ENCODE measurements at places on chromosomes 12 and 14.

GRCh38 chr12:23670684-23671083, 278.8 kb downstream of the SOX5 start:
- no peak overlapping the region for H3K4me3 ChIP-seq
- H3K27ac ChIP-seq, result no peak overlapping the region
- H3K36me3 ChIP-seq, result no peaks in the 10 kb centered on the region
- H3K27me3 ChIP-seq, result no peaks in the 10 kb centered on the region
- DNase-seq, result no peak
- no peaks in the 10 kb centered on the region for H3K4me1 ChIP-seq

GRCh38 chr12:77679686-77680085, 151.0 kb upstream of the NAV3 start:
- DNase-seq, result no peak
- H3K36me3 ChIP-seq, result no peaks in the 10 kb centered on the region
- H3K27me3 ChIP-seq, result peaks cover 3% of the 10 kb centered on the region
- no peaks in the 10 kb centered on the region for H3K4me1 ChIP-seq
- H3K27ac ChIP-seq, result no peak overlapping the region

- DNase-seq, result no peak
- no peak overlapping the region for H3K4me3 ChIP-seq
- H3K27ac ChIP-seq, result no peak overlapping the region
- H3K4me1 ChIP-seq, result peaks cover 14% of the 10 kb centered on the region
Observed at GRCh38 chr12:68888243-68888642, 44.7 kb downstream of the CPM start.

DNA sequence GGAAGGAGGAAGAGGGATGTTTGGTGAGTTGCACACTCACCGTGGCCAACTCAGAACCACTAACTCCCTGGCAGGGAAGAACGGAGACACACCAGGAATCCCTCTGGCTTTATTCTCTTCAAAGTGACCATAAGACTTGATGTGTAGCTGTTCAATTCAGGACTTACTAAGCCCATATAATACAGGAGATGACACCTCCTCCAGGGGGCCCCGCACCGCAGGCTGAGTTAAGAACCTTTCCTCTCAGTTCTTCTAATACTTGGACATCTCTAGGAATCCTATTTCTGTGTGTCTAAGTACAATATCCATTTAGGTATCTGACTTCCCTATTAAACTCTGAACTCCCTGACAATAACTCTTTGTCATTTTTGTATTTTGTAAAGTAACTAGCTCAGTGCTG, 49.5 kb downstream of the DCAF4 start:
- H3K4me3 ChIP-seq, result no peak overlapping the region
- H3K27me3 ChIP-seq, result no peaks in the 10 kb centered on the region
- no peak for DNase-seq

DNA sequence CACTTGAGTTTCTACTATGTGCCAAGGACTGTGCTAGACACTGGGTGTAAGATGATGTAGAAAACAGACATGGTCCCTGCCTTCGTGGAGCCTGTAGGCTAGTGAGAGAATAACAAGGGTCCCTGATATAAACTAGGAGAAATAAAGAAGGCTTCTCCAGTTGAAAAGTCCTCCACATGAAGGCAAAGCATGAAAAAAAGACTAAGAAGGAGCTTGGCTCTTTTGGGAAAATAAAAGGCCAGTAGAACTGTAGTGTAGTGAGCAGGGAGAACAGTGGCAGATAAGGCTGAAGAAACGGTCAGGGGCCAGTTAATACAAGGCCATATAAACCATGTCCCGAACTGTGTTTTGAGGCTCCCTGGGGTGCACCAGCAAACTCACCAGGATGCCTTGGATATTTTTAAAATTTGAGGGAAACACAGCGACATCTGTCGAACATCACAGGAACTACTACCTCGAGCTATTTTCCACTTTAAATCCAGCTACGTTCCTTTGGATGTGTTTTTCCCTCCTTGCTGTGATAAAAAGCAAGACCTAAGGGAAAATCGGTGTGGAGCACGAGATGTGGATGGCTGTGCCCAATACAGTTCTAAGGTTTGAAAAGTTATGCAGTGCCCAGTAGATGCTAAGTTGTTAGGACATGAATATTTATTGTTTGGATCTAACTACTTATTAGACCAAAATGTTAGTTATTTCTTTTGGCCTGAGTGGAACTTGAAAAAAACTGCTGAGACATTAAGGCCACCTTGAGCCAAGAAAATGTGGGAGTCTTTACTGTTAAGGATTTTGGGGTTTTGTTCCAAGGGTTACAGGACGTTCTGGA, 8.5 kb upstream of the CFL2 start:
- peaks cover 32% of the 10 kb centered on the region for H3K4me1 ChIP-seq
- no peaks in the 10 kb centered on the region for H3K36me3 ChIP-seq
- peak overlapping the region; percentile 45 for H3K27ac ChIP-seq
- no peaks in the 10 kb centered on the region for H3K27me3 ChIP-seq
- no peak overlapping the region for H3K4me3 ChIP-seq
- peak; percentile 37 for DNase-seq

Data from HFFc6 (cell line).